Activated gamma-delta T cell treated with Interleukin-2 at 50 U/mL for 16 hours (primary cell): ENCODE measurements at places on chromosomes 5 and 9.

GRCh38 chr5:56202483-56202882 is 30.6 kb downstream of the ANKRD55 start:
- no peak for DNase-seq

GRCh38 chr5:2591777-2592453 is 159.6 kb downstream of the IRX2 start:
- DNase-seq = no peak

DNA sequence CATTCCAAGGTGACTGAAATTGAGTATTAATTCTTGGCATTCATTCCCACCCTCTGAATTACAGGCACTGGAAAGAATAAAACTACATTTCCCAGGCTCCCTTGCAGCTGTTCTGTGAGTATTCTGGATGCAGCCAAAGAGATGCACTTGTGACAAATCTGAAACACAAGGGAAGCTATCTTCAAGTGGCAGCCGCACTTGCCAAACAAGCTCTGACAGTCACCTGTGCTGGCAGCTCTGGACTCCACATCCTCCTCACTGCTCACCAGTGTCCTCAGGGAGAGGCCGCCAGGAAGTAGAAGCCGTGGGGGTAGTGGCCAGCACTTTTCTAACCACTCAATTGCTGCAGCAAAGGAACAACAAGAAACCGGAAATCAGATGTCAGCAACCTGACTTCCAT is 275.0 kb downstream of the NR2F1-AS1 start:
- no peak for DNase-seq

- no peak for DNase-seq
Measured at GRCh38 chr5:164230341-164230740, 724.9 kb downstream of the MAT2B start.

- DNase-seq = no peak
Measured at GRCh38 chr9:127128341-127129072, 6.1 kb upstream of the ANGPTL2 start.

- DNase-seq = no peak
Measured at GRCh38 chr5:144352330-144352729, 181.7 kb downstream of the KCTD16 start.

- no peak for DNase-seq
Measured at GRCh38 chr9:114002986-114003350, 75.1 kb downstream of the AMBP start.

GRCh38 chr5:51475628-51476027 is 92.4 kb downstream of the ISL1 start:
- no peak for DNase-seq

- DNase-seq = peak; percentile 63
Measured at GRCh38 chr9:21995006-21995665, 545 bp downstream of the CDKN2B-AS1 start.

GRCh38 chr9:8549214-8549613 is 749.6 kb upstream of the DMAC1 start:
- DNase-seq = no peak

GRCh38 chr5:120803282-120803681 is 339.2 kb downstream of the PRR16 start:
- no peak for DNase-seq

GRCh38 chr5:3120028-3120427 is 368.6 kb upstream of the IRX2 start:
- no peak for DNase-seq

DNA sequence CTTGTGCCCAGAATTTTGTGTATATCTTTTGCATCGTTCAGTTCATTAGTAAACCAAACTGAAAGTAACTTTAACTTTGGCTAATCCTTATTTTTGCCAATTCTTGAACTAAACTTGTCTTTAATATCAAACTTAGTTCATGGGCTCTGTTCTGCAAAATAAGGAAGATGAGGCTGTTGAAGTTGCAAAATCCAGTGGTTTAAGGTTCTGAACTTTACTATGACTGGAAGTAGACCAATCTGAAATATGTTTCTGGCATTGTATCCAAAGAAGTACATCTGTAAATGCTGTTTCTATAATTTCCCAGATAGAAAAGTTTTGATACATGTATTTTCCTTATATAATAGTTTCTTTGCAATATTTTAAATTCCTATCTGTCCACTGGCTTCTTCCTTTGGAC is 238.1 kb downstream of the CETN3 start:
- no peak for DNase-seq

GRCh38 chr9:126154182-126154827 is 172.3 kb upstream of the MVB12B start:
- no peak for DNase-seq

- DNase-seq = no peak
Measured at GRCh38 chr9:4365055-4365454, 65.2 kb upstream of the GLIS3 start.

GRCh38 chr9:4339357-4339756 is 39.5 kb upstream of the GLIS3 start:
- DNase-seq = peak; percentile 78

- no peak for DNase-seq
Measured at GRCh38 chr5:176542596-176543427, 5.6 kb upstream of the RNF44 start.

DNA sequence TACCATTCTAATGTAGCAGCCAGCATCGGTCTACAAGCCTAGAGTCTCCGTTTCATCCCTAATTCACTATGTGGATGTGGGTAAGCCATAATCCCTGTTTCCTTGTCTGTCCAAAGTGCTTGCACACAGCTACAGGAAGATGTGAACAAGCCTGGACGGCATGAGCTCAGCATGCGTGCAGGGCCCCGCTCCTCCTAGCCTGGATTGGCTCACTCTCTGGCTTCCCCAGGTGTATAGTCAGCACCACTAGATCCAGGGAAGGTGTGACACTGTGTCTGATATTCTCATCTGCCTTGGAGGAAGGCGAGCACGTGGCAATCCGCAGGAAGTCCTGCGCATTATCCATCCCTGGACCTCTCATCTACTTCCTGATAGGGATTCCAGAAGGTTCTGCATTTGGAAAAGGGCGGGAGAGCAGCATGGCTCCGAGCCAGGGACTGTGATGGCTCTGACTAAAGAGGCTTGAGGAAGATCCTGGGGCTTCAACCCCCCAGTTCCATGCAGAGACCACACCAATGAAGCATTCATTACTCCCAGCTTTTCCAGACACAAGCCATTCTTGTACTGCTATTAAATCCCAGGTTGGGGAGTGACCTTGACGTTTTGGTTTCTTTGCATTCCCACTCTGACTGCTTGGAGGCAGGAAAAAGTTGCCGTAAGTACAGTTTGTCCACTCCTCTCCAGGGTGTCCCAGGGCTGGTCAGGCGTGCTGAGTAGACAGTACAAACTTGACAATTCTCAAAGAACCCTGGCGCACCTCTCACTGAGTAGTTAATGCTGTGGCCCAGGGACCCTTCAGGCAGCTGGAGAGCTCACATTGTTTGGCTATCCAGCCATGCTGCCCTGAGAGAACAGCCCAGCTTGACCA is 65.6 kb downstream of the PSD2 start:
- DNase-seq = no peak

GRCh38 chr9:75658301-75658905 is 232.1 kb upstream of the PCSK5 start:
- DNase-seq = no peak

GRCh38 chr5:34923694-34924461 is 5.5 kb upstream of the DNAJC21 start:
- peak; percentile 8 for DNase-seq

- no peak for DNase-seq
Measured at GRCh38 chr5:75037106-75037505, 15.3 kb downstream of the GCNT4 start.

GRCh38 chr5:90368454-90369246 is 40.9 kb downstream of the CETN3 start:
- no peak for DNase-seq

GRCh38 chr9:124411514-124412227 is 3.6 kb downstream of the PSMB7 start:
- DNase-seq = no peak

DNA sequence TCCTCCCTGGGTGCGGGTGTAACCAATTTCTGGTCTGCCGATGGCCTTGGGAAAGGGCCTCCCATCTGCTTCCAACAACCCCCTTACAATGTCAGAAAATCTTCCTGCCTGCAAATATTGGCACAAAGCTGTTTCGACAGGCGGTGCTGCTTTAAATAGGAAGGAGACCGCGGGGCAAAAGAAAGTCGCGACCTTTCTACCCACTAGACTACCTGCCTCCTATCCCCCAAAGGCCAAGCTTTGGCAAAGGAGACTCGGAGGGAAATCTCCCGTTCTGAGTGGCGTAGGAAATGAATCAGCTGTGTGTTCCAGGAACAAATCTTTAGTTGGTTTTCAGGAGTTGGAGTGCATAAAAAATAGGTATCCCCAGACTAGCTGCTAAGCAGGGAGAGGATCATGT is 36.8 kb upstream of the NFIB start:
- DNase-seq = no peak

- DNase-seq = no peak
Measured at GRCh38 chr5:72071906-72072305, 35.4 kb upstream of the MAP1B start.

GRCh38 chr5:168159425-168159824 is 132.0 kb upstream of the WWC1 start:
- no peak for DNase-seq

DNA sequence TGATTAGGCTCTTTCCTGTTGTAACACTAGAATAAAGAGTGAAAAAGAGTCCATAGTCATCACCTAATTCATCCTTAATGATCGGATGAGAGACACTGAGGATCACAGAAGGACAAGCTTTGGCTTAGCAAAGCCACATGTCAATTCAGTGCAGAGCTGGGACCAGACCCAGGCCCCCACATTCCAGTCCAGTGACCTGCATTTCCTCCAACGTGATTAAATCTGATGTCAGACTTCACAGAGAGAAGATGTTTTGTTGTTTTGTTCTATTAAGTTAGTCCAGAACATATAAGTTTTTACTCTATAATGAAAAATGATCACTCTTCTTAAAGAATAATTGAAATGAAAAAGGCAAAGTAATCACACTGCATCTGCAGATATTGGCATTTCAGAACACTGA is 377.9 kb upstream of the PAPPA start:
- DNase-seq = no peak

GRCh38 chr9:76526026-76526425 is 67.0 kb downstream of the GCNT1 start:
- no peak for DNase-seq

DNA sequence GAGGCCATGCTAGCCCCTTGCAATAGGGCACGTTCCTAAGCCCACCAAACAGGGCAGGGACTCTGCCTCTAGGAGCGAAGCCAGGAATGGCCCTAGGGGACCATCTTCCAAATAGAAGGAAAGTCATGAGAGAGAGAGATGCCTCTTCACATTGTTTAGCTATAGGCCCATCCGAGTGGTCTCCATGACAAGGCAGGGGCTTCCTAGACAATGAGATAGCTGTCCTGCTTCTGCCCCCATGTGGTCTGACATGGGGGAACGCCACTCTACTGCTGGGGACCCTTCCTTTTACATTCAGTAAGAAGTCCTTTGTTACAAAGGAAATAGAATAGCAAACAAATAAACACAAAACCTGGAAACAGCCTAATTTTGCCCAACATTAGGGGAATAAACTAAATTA is 17.9 kb upstream of the KIF4B start:
- DNase-seq = no peak

- DNase-seq = no peak
Measured at GRCh38 chr5:176922817-176923216, 23.7 kb upstream of the HK3 start.

- DNase-seq = no peak
Measured at GRCh38 chr5:82931110-82931509, 146.1 kb downstream of the TMEM167A start.

DNA sequence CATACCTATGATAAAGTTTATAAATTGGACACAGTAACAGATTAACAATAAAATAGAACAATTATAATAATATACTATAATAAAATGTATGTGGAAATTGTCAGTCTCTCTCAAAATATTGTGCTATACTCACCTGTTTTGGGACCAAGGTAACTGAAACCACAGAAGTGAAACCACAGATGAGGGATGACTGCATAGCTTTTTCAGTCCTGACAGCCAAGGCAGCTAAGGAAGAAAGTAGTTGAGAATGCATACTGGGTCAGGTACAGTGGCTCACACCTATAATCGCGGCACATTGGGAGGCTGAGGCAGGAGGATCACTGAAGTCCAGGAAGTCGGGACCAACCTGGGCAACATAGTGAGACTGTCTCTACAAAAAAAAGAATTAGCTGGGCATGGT is 8.9 kb downstream of the SRP19 start:
- DNase-seq = no peak

DNA sequence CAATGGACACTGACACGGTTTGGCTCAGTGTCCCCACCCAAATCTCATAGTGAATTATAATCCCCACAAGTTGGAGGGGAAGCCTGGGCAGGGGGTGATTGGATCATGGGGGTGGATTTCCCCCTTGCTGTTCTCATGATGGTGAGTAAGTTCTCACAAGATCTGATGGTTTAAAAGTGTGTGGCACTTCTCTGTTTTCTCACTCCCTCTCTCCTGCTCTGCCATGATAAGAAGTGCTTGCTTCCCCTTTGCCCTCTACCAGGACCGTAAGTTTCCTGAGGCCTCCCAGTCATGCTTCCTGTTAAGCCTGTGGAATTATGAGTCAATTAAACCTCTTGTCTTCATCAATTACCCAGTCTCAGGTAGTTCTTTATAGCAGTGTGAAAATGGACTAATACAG is 115.8 kb upstream of the KIF2A start:
- DNase-seq = no peak

- no peak for DNase-seq
Measured at GRCh38 chr5:157215514-157216167, 35.0 kb downstream of the ITK start.
